Activated CD4-positive, alpha-beta memory T cell treated with anti-CD3 and anti-CD28 coated beads, Interleukin-2, amount 10 ng/mL, durations not matched to agents 7 days and 5 days (primary cell): ENCODE measurements at places on chromosomes 3 and 15.

DNA sequence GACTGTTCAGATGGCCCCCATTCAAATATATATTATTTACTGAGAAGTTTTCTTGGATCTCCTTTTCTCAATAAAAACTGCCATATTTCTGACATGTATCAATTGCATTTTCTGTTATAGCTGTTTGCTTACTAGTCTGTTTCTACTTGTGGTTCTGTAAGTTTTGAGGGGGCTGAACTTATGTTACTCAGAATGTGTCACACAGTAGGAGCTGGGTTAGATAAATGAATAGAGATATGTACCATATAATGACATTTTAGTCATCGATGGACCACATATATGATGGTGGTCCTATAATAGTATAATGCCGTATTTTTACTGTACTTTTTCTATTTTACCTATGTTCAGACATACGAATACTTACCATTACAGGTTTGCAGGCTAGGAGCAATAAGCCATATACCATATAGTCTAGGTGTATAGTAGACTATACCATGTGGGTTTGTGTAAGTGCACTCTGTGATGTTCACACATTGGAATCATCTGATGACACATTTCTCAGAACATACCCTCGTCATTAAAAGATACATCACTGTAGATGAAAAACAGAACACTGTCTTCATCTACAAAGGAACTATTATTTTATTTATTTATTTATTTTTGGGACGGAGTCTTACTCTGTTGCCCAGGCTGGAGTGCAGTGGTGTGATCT is 22.3 kb downstream of the PPP4R2 start:
- DNase-seq = no peak

DNA sequence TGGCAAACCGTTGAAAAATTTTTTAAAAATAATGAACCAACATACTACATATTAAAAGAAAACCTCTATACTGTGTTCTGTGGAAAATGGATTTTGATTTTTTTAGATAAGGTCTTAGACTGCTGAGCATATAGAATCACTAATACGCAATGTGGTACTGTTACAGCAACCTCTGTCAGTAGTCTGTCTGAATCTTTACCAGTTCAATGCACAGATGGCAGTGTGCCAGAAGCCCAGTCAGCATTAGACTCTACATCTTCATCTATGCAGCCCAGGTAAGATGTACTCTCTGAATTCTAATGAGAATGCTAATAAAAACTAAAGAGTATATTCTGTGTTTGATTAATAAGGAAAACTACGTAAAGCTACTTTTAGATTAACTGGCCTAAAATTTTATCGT is 31.3 kb upstream of the FAH start:
- no peak for DNase-seq

GRCh38 chr3:31180274-31180673 is 285.8 kb upstream of the GADL1 start:
- DNase-seq = no peak

- DNase-seq = no peak
Observed at GRCh38 chr15:92226020-92226612, 167.6 kb upstream of the ST8SIA2 start.

DNA sequence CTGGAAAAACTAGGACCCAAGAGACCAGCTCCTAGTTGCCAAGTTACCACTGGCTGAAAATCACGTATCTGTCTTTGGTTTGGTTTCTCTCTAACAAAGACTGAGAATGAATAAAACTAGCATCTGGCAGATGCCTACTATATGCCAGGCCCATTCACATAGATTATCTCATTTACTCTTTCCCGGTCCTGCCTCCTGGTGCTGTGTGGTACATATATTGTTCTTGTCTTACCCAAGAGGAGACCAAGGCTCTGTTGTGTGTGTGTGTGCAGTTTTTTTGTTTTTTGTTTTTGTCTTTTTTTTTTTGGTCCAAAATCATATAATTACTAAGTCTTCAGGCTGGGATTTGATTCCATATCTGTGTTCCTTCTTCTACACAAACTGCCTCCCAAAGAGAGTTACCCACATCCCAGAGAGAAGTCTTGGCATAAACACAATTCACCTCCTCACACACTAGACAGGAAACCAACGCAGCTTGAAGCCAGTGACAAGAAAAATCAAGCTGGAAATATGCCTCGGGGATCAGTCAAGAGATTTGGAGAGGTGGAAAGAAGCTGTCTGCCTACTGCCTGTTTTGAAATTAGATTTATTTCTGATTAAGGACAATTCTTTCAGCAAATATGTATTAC is 891 bp downstream of the AHSG start:
- DNase-seq = no peak

DNA sequence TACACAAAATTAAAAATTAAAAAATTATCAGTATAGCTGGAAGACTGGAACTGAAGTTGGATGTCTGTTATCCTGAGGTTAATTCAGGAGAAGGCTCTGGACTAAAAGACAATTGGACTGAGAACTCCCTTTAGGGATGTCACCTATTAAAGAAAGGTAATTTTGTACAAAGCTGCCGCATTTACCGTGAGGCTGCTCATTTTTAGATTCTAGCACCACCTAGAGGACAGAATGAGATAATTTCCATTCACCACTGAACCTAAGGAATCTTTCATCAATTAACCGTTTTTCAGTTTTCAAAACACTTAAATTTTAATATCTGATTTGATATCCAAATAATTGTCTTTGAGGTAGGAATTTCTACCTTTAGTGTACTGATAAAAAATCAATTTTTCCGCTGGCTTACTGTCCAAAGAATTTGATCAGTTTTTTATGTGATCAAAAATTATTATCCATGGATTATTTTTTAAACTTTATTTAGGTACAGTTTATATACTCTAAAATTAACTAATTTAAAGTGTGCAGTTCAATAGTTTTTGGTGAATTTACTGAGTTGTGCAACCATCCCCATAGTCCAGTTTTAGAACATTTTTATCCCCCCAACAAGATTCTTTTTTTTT is 106.7 kb upstream of the TNIK start:
- no peak for DNase-seq

GRCh38 chr3:71305231-71306206 is 278.0 kb downstream of the FOXP1 start:
- DNase-seq = no peak

DNA sequence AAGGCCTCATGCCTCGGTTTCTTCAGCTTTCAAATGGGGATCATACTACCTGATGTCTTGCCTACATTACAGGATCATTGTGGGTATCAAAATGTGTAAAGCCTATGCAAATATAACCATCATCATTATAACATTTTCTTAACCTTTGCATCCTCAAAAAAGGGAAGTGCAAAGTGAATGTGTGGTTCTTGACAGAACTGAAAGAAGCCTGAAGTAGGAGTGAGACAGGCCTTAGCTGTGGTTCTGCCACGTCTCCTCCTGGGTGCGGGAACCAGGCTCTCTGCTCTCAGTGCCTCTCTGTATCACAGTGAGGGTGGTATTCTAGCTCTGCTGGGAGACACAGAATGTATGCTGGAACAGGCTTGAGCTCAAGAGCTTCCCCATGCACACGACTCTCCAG is 316.9 kb upstream of the ICE2 start:
- no peak for DNase-seq

- DNase-seq = no peak
Observed at GRCh38 chr3:64619216-64619615, 68.6 kb downstream of the ADAMTS9 start.

- peak; percentile 45 for DNase-seq
Observed at GRCh38 chr3:98525494-98525893, 2.8 kb upstream of the CLDND1 start.

GRCh38 chr3:38003371-38003816 is 12.8 kb downstream of the VILL start:
- peak; percentile 65 for DNase-seq

- no peak for DNase-seq
Observed at GRCh38 chr15:35256551-35256950, 171.5 kb upstream of the NANOGP8 start.

- no peak for DNase-seq
Observed at GRCh38 chr3:137105277-137105977, 147.6 kb downstream of the IL20RB start.

- no peak for DNase-seq
Observed at GRCh38 chr15:63030101-63030551, 12.4 kb upstream of the TPM1 start.

DNA sequence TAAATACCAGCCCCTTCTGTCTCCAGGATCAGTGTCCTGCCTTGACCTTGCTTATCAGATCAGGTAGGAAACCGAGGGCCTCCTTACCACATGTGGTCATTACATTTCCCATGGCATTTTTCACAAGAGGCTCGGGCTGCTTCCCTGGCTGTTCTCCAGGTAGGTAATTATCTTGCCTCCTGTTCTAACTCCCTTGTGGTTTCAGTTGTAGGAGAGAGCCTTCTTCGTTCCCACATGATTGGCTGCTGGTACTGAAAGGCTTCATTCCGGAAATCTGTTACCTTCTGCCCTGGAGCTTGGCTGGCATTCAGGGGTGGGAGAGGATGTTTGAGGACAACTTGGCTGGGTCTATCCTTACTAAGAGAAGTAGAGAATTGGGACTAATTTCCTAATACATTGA is 46.8 kb upstream of the RORA start:
- no peak for DNase-seq

DNA sequence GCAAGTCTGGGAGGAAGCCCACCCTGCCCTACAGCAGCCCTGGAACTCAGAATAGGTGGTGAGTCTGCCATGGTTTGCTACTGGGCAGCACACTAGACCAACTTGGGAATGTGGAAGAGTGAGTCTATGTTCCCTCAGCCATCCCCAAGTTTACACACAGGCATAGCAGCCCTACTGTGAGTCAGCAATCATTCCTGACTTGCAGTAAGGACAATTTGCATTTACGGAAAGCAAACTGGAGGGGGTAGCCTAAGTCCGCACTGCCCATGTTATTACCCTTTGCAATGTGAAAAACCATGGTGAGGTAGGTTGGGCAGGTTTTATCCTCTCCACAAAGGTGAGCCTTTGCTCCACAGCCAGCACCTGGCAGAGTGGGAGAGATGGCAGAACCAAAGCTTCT is 4.6 kb downstream of the TCTA start:
- no peak for DNase-seq

DNA sequence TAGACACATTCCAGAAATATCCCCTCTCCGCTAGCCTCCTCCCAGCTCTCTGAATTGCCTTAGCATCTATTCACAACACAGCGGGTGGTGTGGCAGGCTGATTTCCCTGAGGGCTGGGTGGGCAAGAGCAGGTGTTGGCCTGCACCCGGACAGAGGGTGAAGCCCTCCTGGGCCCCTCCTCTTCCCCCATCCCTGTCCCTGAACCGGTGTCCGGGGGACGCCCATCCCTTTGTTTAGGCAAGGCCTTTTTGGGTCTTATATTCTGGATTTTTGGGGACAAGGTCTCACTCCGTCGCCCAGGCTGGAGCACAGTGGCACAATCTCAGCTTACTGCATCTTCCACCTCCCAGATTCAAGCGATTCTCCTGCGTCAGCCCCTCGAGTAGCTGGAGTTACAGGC is 55.2 kb upstream of the KLHL25 start:
- no peak for DNase-seq

- DNase-seq = no peak
Observed at GRCh38 chr3:147189016-147189415, 217.3 kb downstream of the ZIC4 start.

DNA sequence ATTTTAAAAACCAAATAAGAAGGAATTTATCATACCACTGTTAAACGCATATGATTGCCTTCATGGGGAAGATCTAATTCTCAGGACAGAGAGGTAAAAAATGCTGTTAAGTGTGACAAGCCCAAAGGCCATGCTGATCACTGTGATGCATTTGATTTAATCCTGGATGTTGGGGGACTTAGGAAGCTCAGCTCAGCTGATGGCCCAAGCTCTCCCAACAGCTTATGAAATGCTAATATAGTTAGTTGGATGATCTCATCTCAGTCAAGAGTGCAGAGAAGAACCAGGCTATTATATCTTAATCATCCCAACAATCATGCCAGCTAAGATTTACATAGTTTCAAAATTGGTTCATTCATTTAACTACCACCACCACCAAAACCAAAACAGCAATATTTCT is 340.0 kb downstream of the IL20RB start:
- no peak for DNase-seq

DNA sequence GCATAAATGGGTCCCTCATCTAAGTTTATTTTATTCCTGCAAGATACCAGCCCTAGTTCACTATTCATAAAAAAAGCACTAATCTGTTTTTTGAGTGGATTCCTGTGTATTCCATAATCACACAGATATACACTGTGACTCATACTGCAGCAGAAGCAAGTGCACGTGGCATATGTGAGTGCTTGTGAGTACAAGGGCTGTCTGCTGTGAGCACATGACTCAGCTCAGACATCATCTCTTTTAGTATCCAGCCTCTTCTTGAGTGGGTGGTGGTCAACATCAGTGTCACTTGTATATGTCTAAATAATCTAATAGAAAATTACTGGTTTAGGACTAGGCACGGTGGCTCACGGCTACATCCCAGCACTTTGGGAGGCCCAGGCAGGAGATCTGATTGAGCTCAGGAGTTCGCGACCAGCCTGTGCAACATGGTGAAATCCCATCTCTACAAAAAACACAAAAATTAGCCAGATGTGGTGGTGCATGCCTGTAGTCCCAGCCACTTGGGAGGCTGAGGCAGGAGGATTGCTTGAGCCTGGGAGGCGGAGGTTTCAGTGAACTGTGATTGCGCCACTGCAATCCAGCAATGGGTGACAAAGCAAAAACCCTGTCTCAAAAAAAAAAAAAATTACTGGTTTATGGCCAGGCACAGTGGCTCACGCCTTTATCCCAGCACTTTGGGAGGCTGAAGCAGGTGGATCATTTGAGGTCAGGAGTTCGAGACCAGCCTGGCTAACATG is 49.8 kb downstream of the NIPA2 start:
- no peak for DNase-seq

GRCh38 chr3:159929171-159930141 is 59.2 kb upstream of the IL12A start:
- no peak for DNase-seq
